ENCODE measurements at places on chromosomes 2 and 18.

DNA sequence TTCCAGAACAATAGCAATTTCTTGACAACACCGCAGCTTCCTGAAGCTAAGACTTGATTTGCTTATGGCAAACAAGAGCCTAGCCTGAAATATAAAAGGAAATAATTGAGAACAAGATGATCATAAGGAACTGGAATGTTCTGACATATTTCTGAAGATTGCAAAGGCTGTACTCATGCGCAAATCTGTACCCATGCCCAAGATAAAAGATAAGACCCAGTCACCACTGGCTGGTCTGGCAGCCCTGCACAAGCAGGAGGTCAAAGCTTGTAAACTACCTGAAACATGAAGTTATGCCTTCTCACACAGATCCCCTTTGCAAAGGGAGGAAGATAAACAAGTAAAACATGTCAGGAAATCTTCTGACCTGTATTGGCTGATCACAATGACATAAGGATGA, 160.8 kb upstream of the GYPC start:
- no peak for DNase-seq

- peak; percentile 79 for DNase-seq
Measured at GRCh38 chr2:10847008-10847407, 34.4 kb upstream of the PDIA6 start.

DNA sequence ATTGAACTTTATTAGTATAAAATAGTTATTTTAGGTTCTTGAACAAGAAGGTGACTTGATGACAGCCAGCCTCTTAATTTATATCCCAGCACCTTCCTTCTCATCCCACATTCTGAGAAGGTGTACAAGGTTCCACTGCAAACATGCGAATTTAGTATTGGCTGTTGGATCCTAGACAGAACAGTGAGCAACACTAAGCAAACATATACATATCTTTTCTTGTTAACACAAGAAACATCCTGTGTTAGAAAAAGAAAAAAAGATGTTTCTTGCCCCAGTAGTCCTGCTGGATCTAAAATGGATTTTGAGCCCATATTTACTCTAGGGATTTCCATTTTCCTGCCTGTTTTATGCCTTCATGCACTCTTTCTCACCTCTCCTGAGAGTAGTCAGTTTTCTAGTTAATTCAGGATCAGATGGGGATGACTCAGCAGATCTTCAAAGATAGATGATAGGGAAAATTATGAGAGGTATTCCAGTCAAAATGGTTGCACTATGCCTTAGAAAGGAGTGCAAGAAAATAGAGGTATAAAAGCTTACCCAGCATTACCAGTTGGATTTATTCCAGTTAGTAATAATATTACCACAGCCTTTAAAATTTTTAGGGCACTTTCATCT, 336.5 kb downstream of the MEIS1 start:
- DNase-seq: no peak

GRCh38 chr2:94861308-94862152, 9.7 kb upstream of the TEKT4 start:
- DNase-seq: no peak

DNA sequence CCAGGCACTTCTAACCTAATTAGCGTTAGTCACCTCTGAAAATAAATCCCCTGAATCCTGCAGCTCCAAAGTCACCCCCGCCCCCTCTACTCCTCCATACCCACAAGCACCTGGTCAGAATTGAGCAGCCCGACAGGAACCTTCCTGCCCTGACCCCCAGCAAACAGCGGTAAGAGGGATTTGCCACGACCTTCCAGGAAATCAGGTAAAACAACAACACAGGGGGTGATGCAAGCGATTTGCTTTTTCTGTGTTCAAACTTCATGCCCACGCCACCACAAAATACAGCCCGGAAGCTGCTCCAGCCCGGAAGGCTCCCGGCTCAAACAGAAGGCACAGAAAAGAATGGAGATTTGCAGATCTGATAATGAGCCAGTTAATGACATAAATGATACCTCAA, 367.1 kb downstream of the GPD2 start:
- DNase-seq: no peak
